ENCODE measurements at places on chromosomes 1 and 21. TPM values are rescaled to one million over a fixed set of nuclear protein-coding genes. Genes with fewer than 3 reads are reported as not detected.

- H3K36me3 ChIP-seq = no peaks in the 10 kb centered on the region
- H3K27ac ChIP-seq = no peak overlapping the region
- H3K4me1 ChIP-seq = no peaks in the 10 kb centered on the region
Observed at GRCh38 chr1:197799271-197799670, 24.0 kb upstream of the DENND1B start.

The ATP1A2 gene
- 6.1 TPM for total RNA-seq

The NHLH1 gene
- 0.12 TPM for total RNA-seq

GRCh38 chr1:3907031-3907534 lies 7.0 kb upstream of the C1orf174 start:
- peak; percentile 39 for DNase-seq
- no peaks in the 10 kb centered on the region for H3K27me3 ChIP-seq
- no peak overlapping the region for H3K27ac ChIP-seq
- no peaks in the 10 kb centered on the region for H3K4me1 ChIP-seq

The SAMSN1 gene
- total RNA-seq = 5.1 TPM

- H3K4me3 ChIP-seq = no peak overlapping the region
- H3K4me1 ChIP-seq = no peaks in the 10 kb centered on the region
- no peaks in the 10 kb centered on the region for H3K36me3 ChIP-seq
- no peak for DNase-seq
- H3K27me3 ChIP-seq = no peaks in the 10 kb centered on the region
Observed at GRCh38 chr1:85090225-85090624, 41.9 kb upstream of the MCOLN3 start.

DNA sequence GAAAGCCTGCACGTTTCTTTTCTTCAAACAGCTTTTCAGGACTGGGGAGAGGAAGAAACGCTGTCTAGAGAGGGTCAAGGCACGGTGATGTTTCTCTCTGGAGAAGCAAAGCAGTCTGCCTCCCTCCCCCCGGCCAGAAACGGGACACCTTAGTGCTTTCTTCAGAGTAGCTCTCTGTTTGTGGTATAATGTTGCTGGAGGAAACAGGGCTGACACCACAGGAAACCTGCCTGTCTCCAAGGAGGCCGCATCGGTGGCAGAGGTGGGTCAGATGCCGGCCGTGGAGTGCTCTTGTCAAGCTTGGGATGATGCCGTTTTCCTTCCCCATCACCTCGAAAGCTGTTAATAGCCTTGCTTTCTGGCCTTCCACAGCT lies 139.4 kb downstream of the DHRS3 start:
- H3K4me3 ChIP-seq = no peak overlapping the region
- no peaks in the 10 kb centered on the region for H3K36me3 ChIP-seq
- H3K4me1 ChIP-seq = peaks cover 58% of the 10 kb centered on the region
- peak overlapping the region; percentile 91 for H3K27ac ChIP-seq
- DNase-seq = no peak

The TSTD1 gene
- total RNA-seq = 74.7 TPM

The GREM2 gene
- total RNA-seq = 3.6 TPM

- no peak overlapping the region for H3K4me3 ChIP-seq
- H3K27ac ChIP-seq = no peak overlapping the region
- H3K4me1 ChIP-seq = no peaks in the 10 kb centered on the region
Observed at GRCh38 chr1:46413596-46413985, 19.5 kb downstream of the FAAH start.

- no peaks in the 10 kb centered on the region for H3K4me1 ChIP-seq
- no peaks in the 10 kb centered on the region for H3K27me3 ChIP-seq
- DNase-seq = no peak
- no peak overlapping the region for H3K4me3 ChIP-seq
- H3K36me3 ChIP-seq = no peaks in the 10 kb centered on the region
- no peak overlapping the region for H3K27ac ChIP-seq
Observed at GRCh38 chr1:59692591-59692990, 122.2 kb upstream of the HOOK1 start.

The LYPD8 gene
- total RNA-seq = 310 TPM

The MATN1 gene
- total RNA-seq = not detected

Data from colonic mucosa (tissue), 4 donors.